NAMALWA (cell line): ENCODE measurements at places on chromosomes 5 and 9.

DNA sequence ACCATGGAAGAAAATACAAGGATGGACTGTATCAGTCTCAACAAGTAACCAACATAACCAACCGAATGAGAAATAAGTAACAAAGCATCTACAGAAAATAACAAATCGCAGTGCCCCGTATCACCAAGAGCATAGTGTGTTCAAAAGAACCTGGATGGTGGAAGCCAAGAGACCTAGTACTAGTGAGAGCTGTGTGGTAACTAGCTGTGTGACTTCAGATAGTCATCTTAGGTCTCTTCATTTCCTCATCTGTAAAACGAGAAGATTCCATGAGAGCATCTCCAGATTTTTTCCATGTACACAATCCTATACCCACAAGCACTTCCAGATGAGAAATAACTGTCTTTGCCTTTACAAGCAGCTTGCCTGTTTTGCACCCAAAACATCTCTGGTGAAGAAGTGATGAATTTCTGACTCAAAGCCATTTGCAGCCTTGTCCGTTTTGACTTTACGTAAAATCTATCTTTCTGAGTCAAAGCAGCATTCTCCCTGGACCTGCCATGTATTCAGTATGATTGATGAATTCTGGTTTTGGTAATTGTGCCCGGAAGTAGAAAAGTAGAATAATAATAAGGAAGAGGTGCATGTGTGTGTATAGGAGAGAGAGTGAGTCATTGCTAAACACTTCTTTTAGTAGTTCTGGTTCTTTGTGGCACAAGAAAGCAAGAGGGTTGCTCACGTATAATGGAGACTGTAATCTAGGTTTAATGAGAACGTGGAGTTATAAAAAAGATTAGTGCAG is 41.0 kb downstream of the AOPEP start:
- DNase-seq, result no peak

DNA sequence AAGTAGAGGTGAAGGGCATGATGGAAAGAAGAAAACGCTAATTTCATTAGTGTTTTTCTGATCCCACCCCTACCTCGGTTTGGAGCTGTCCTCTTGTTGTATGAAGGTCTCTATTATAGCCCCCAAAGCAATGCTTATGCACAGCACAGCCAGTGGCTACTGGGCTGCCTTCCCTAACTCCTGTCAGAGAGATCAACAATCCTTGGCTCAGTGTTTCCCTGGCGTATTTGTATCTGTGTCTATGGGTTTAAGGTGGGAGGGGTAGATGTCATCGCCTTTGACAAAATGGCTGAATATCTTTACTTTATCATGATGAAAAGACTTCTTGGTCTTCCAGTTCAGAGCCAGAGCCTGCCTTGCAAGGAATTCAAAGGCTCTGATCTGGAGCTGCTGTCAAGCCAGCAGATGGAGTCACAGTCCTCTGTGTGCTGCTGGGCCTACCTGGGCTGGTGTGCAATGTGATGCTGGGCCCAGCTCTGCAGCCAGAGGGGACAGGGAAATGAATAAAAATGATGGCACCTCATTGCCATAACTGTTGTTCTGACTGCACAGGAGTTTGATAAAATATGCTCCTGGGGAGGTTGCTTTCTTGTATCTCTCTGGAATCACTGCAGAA is 20.1 kb upstream of the HSPA9 start:
- no peak for DNase-seq

- DNase-seq, result no peak
These were observed 76.8 kb downstream of the MRPL36 start for GRCh38 chr5:1722877-1723276.

- DNase-seq, result peak; percentile 50
These were observed 644 bp downstream of the BRD3 start for GRCh38 chr9:134066913-134067851.

- DNase-seq, result no peak
These were observed 13.4 kb downstream of the HSPA5 start for GRCh38 chr9:125227761-125228160.

DNA sequence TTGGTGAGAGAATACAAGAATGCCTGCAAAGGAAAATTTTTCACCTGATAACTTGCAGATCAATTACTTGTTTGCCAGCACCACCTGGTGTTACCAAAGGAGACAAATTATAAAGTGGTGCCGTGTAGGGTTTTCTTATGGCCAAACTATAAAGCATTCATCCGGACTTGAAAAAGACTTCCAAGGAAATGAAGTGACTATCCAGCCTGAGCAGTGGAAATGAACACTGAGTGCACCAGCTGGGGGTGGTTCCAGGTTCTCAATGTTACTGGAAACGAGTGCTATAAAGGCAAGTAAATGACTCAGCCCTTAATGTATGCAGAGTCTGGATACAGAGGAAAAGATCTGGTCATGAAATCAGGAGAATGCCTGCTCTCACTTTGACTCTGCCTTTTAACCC is 113.1 kb downstream of the DNAH5 start:
- no peak for DNase-seq
